Fibroblast of skin of left quadriceps (primary cell): ENCODE measurements at places on chromosomes 16 and 17.

- DNase-seq: no peak
These were observed 24.3 kb upstream of the PITPNM3 start for GRCh38 chr17:6580625-6581024.

DNA sequence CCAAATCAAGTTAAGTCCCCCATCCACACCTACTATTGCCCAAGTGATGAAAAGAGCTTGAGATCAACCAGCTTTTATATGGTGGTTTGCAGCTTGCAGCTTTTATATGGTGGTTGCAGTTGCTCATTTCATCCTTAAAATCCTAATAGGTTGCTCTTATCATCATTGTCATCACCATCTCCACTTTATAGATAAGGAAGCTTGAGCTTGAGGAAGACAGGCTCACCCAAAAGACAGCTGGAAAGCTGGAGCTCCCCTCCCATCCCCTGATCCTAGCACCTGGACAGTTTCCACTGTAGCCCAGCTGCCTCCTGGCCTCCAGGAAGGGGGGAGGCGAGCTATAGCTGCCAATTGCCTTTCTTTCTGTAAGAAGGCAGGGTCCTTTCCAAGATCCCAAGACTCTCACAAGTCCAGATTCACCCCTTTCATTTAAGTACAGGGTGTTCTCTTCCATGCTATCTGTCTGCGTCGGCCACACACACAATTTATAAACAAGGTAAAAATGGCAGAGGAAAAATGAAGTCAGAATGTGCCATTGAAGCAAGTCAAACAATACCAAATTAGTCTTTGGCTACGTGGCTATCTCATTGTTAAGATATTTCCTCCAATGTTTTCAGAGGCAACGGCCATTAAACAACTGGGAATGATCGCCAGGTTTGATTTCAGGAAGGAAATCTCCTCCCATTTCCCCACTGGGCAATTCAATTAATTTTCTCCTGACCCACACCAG is 63.3 kb downstream of the PECAM1 start:
- no peak for DNase-seq

DNA sequence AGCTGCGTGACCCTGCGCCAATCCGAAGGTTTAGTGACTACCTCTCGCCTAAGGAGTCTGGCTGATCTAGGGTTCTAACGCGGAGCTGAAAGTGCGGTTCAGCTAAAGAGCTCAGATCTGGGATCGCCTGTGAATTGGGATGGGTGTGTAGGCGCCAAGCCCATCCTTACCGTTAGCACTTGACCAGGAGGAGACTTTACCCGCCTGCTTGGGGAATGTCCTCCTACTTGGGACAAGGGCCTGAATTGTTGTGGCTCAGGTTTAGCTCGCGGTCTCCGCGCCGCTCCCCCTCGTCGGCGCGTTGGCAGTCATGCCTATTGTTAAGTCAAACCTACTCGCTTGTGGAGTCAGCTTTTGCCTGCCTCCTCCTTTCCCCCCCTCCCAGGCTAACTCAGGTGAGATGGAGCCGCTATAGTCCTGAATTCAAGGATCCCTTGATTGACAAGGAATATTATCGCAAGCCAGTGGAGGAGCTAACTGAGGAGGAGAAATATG is 480 bp downstream of the MRPS7 start:
- DNase-seq: no peak

GRCh38 chr17:56982312-56982711 is 4.4 kb downstream of the SCPEP1 start:
- no peak for DNase-seq

- no peak for DNase-seq
These were observed 2.5 kb downstream of the NUBP2 start for GRCh38 chr16:1784977-1785845.

DNA sequence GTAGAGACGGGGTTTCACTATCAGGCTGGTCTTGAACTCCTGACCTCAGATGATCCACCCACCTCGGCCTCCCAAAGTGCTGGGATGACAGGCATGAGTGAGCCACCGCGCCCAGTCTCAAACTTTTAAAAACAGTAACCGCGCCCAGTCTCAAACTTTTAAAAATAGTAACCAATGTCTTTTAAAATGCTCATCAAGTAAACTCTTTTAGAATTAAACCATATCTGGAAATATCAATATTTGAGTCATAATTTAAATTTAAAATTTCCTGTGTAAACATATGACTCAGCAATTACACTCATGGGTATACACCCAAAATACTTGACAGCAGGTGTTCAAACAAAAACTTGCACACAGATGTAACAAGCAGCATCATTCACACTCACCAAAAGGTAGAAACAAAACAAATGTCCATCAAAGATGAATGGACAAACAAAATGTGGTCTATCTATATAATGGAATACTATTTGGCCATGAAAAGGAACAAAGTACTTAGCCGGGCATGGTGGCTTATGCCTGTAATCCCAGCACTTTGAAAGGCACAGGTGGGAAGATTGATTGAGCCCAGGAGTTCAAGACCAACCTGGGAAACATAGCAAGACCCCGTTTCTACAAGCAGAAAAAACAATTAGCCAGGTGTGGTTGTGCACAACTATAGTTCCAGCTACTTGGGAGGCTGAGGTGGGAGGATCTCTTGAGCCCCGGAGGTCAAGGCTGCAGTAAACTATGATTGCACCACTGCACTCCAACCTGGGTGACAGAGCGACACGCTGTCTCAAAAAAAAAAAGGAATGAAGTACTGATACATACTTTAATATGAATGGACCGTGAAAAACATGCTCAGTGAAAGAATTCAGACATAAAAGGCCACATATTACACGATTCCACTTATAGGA is 20.2 kb downstream of the ENPP7 start:
- DNase-seq: no peak

- no peak for DNase-seq
These were observed 101.5 kb downstream of the CLEC16A start for GRCh38 chr16:11045846-11046245.

GRCh38 chr16:10833271-10833670 is 14.7 kb upstream of the TVP23A start:
- no peak for DNase-seq

GRCh38 chr16:510066-510825 is 17.3 kb upstream of the CAPN15 start:
- DNase-seq: no peak

DNA sequence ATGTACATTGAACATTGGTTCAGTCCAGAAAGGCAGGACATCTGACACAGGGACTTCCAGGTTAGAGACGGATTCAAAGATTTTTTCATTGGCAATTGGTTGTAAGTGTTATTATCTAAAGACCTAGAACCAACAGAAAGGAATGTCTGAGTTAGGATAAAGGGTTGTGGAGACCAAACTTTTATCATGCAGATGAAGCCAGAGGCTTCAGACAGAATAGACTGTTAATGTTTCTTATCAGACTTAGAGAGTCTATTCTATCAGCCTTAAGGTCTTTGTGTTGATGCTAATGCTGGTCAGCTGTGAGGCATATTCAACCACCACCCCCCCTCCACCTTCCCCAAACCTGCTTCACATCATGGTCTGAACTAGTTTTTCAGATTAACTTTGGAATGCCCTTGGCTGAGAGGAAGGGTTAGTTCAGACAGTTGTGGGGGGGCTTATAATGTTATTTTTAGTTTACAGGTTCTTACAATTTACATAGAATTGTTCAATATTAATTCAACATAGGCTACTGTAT is 2.1 kb upstream of the ITGB3 start:
- no peak for DNase-seq

DNA sequence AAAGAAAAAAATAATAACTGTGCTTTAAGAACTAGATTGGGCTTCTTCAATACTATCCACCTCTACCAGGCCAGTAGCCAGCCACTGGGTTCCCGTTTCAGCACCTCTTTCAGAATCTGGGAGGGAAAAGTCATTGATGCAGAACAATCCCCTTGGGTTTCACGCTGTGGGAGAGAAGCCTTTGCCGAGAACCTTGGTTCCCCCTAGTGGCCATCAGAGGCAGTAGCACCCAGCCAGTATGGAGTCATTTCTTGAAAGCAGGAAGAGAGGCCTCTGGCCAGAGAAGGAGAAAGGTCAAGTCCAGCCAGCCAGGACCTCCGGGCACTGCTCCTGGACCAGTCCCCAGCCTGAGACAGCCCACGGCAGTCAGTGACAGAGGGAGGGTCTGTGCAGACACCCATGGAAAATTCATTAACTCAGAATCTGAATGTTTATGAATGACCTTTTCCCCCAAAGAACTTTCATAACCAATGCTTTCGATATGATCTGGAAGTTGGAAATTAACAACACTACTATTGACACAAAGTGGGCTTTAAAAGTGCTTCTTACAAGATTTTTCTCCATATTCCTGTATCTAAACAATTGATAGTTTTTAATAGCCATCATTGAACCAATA is 51.2 kb upstream of the CDH5 start:
- DNase-seq: peak; percentile 47

DNA sequence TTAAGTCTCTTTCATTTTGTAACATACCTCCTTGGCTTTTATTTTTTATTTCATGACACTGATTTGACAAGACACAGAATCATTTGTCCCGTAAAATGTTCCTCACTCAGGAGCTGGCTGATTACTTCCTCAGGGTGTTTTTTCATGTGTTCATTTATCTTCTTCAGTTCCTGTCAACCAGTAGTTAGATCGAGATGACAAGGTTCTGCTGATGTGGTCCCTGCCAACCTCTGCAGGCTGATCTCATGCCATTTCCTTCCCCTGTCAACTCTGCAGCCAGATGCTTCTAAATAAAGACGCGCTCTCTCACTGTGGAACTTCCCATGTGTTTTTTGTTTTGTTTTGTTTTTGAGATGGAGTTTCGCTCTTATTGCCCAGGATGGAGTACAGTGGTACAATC is 8.1 kb upstream of the CXCL16 start:
- no peak for DNase-seq

- DNase-seq: no peak
These were observed 450 bp upstream of the C1QBP start for GRCh38 chr17:5439446-5439764.

GRCh38 chr16:57690782-57691471 is 3.7 kb upstream of the DRC7 start:
- DNase-seq: no peak

DNA sequence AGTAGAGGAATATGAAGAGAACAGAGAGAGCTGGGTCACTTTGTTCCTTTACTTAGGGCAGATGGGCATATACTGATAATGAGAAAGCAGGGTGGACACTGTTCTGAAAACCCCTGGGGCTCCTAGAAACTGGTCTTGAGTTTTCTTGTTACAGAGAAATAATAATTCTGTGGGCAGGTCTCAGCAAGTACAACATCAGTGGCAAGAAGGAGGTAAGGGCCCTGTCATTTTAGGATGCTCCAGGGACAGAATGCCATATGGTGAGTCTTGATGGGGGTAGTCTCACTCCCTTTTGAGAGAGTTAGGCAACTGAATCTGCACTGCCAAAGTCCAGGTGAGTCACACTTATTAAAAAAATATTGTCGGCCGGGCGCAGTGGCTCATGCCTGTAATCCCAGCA is 102.3 kb downstream of the KCNJ2 start:
- DNase-seq: no peak

- no peak for DNase-seq
These were observed 19.8 kb downstream of the EARS2 start for GRCh38 chr16:23537390-23537789.

DNA sequence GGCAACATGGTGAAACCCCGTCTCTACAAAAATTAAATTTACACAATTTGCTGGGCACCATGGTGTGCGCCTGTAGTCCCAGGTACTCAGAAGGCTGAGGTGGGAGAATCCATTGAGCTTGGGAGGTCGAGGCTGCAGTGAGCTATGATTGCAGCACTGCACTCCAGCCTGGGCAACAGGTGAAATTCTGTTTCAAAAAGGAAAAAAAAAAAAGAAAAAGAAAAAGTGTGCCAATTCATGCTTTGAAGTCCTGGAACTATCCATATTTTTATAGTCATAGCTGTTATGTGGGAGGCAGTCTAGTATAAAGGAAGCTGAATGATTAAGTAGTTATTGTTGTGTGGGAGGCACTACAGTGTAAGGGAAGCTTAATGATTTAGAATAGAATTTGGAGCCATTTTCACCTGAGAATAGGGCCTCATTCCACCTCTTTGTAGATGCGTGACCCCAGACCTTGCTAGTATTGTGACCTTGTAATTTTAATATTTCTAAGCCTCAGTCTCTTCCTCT is 31.6 kb downstream of the IQCK start:
- DNase-seq: no peak

GRCh38 chr16:65713181-65713808 is 591.4 kb upstream of the CDH11 start:
- DNase-seq: no peak

- DNase-seq: no peak
These were observed 28.6 kb upstream of the DYNLL2 start for GRCh38 chr17:58054641-58055040.
